ENCODE measurements at places on chromosomes 5 and 9.
A peak's percentile ranks its signal among the peaks of the same experiment; 100 is the strongest.

- DNase-seq = peak; percentile 83
Measured at GRCh38 chr9:94056442-94056974, 27.8 kb upstream of the PTPDC1 start.

DNA sequence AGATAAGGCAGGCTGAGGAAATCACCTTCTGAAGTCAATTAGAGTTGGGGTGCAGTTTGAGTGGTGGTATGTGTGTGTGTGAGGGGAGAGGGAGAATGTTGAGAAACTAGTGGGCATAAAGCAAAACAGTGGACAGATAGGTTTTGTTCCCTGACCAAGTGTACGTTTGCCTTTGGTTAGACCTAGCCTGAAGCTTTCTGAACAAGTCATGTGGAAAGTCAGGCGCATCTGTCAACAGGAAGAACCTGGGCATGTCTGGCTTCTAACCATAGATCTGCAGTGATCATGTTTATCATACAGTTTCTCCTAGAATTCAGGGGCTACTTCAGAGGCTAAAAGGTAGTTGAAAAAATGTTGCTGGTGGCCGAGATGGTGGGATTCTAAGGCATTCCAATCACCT lies 143.2 kb upstream of the PCA3 start:
- no peak for DNase-seq

GRCh38 chr5:65483546-65484346 lies 2.0 kb upstream of the ADAMTS6 start:
- peak; percentile 73 for DNase-seq

DNA sequence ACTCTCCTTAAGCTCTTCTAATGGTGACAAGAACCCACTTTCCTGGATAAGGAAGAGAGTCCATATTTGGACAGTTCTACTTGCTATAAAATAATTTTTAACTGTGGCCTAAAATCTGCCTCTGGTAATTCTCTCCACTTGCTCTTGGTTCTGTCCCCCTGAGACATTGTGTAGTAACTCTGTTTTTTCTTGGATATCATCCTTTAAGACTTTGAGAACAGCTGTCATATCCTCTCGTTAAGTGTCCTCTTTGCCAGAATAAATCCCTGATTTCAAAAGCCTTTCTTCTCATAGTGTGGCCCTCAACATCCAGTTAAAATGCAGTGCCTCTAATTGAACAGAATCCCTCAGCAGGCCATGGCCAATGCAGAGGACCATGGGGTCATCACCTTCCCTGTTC lies 101.5 kb downstream of the ARHGEF28 start:
- DNase-seq = no peak

DNA sequence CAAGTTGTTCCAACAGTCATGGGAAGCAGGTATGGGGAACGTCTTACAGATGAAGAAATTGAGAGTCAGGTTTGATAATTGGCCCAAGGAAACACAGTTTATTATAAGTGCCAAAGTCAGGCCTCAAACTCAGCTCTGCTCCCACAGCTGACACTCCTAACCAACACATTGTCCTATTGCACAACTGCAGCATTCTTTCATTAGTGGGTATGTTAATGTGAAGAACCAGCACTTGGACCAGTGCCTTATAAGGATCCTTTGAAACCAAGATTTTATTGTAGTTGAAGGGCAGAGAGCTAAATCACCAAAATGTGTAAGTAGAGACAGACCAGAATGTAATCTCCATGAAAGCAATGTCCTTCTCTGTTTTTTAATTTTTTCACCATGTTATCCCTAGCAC lies 56.1 kb downstream of the GRIA1 start:
- peak; percentile 77 for DNase-seq

GRCh38 chr5:141869514-141869913 lies 8.7 kb downstream of the PCDH1 start:
- DNase-seq = no peak

DNA sequence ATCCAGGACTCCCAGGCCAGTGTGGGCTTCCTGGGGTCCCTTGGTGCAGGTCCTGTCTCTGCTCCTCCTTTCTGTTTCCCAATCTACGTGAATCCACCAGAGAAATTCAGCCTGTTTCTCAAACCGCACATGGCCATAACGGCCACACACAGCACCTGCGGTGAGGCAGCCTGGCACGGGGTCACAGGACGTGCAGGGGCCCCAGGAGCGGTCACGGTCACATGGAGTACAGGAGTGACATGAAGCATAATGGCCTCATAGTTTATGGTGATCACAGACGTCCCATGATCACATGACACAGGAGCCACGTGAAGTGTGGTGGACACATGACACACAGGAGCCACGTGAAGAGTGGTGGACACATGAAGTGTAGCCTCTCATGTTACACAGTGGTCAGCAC lies 248.5 kb upstream of the IRX4 start:
- no peak for DNase-seq

DNA sequence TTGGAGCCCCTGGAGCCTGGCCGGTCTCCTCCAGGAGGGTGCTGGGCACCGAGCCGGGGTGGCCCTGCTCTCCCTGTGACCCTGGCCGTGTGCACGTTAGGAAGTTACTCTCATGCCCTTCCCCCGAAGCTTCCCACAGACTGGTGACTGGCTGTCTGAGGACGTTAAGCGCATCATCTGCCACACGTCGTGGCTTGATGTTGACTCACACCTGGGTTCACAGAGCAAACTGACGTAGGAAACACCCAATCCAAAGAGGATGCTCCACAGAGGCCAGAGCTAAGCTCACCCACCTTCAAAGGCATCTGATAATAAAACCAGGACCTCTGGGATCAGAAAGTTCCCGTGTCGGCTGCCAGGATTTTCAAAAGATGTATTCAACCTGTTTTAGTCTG lies 152.9 kb upstream of the PHYKPL start:
- peak; percentile 74 for DNase-seq

DNA sequence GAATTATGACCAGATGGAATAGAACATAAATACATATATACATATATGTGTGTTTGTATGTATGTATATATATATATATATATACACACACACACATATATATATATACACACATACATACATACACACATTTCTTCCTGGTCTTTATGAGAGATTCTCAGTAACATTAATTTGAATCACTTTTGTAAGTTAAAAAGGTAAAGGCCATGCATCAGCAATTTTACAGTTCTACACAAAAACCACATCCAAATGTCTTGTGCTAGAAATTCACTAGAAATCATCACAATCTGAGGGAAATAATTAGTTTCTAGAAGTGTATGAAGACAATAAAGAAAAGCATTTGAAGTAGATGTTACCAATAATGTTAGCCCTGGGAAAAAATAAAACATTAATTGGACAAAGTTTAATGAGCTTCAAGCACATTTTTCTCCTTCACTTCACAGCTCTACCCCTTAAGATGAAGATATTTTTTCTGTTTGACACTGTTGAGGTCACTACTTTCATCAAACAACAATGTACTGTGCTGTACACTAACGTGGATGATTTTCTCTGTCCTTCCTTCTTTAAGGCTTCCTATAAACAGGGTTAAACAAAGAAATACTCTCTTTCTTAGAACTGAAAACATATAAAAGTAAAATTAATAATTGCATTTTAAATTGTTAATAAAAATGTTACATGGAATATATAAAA lies 189.2 kb upstream of the NR4A3 start:
- no peak for DNase-seq

GRCh38 chr5:127079994-127080491 lies 6.7 kb upstream of the C5orf63 start:
- DNase-seq = no peak

- DNase-seq = no peak
Measured at GRCh38 chr9:98256756-98257155, 1.3 kb upstream of the TBC1D2 start.

- DNase-seq = peak; percentile 68
Measured at GRCh38 chr9:134793288-134794188, 87.1 kb upstream of the FCN2 start.

DNA sequence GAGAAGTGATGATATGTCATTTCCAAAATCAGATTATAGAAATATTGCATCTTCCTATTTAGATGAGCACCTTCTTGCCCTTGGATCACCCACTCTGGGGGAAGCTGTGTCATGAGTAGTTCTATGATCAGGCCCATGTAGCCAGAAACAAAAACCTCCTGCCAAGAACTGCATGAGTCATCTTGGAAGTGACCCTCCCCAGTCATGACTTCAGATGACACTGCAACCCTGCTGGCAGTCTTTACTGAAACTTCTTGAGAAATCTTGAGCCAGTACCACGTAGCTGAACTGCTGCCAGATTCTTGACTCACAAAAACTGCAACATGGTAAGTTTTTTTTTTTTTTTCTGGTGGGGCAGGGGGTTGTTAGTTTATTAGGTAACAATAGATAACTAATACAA lies 439.6 kb upstream of the PTGER4 start:
- DNase-seq = peak; percentile 38

DNA sequence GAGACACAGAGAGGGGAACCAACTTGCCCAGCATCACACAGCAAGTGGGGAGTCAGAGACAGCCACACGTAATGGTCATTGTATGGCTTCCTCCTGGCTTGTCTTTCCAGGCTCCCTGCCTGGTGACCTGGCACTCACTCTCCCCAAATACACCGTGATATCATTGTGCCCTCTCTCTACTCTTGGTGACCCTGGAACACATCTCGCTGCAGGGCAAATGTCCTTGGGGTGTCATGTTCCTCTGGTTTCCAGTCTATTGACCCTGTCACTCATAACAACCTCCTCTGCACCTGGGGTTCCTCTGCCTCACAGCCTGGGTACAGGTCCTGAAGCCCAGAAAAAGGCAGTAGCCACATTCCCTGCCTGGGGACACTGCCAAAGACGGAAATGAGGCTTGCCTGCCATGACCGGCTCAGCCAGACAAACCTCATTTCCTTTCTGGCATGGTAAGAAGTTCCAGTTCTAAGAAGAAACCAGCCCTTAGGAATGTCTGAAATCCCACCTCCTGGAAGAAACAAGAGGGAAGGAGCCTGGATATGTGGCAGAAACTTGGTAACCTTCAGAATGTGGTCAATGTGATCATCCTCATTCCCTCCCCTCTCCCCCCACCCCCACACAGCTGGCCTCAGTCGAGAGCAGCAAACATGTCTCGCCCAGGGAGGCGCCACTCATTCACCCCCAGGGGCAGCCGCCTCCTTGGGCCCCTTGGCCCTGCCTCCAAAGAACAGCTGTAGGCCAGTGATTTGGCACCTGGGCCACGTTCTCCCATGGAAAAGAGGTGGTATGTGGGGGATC lies 30.6 kb upstream of the SMU1 start:
- DNase-seq = peak; percentile 95

DNA sequence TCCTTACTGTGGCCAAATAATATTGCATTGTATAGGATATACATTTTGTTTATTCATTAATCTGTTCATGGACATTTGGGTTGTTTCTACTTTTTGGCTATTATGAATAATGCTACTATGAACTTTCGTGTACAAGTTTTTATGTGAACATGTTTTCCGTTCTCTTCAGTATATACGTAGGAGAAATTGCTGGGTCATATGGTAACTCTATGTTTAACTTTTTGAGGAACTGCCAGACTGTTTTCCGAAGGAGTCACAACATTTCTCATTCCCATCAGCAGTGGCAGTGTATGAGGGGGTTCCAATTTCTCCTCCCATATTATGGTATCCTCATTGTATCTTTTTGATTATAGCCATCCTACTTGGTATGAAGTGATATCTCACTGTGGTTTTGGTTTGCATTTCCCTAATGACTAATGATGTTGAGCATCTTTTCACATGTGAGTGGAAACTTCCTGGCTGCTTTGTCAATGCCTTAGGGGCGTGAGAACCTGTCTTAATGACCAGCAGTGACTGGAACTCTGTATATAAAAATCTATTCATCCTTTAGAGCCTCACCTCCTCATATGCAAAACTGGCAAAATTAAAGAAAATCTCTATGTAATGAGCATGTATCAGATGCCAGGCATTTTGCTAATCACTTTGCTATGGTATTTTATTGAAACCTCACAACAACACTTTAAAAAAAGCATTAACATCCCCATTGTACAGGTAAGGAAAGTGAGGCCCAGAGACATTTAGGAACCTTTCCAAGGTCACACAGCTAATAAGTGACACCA lies 47.8 kb upstream of the TGFBR1 start:
- DNase-seq = peak; percentile 95

GRCh38 chr5:19837536-19838174 lies 150.3 kb downstream of the CDH18 start:
- peak; percentile 73 for DNase-seq

GRCh38 chr5:61162832-61163567 lies 732 bp upstream of the SMIM15 start:
- peak; percentile 28 for DNase-seq

- DNase-seq = no peak
Measured at GRCh38 chr5:132362086-132362485, 7.4 kb upstream of the SLC22A5 start.

DNA sequence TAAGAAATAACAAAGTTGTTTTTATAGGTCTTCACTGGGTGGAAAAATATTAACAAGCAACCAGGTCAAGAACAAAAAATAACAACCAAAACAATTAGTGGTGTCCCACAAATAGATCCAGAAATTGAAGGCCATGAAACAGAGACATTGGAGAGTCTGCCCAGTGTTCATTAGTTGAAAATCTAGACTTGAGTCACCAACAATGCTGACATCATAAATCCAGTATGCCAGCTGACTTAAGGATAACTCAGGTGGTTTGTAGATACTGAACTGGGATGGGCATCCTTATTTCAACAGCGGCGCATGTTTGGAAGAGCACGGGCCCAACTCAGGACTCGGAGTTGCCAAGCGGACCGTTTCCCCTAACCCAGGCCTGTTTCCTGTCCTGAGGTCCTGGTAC lies 80.7 kb upstream of the TNFAIP8 start:
- peak; percentile 19 for DNase-seq

DNA sequence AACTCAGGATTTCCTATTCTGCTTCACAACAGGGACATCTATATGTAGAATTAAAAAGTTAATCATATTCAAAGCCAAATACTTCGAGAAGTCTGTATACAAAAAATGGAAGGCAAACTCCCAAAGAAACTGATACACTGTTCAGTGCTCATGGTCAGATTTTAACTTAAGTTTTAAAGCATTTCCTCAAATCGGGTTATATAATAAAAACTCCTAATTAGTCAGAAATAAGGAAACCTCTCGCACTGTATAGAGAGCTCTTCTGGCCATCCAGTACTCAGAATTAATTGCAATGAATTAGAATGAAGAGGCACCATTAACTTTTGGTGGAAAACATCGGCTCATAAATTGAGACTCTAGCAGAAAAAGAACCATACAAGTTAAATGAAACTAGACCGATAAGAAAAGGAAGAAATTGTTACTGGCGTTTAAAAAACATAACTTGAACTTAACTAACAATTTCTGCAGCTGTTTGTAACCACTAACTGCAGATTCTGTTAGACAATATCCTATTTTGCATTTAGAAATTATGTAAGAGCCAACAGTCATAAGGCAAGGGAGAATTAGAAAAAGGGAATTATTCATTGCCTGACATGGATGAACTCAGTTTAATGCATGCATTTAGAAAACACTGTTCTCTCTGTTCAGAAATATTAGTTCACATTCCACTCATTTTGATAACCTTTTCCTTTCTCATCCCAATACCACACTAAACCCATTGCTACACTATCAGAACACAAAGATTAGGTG lies 96.6 kb downstream of the FNBP1 start:
- no peak for DNase-seq

DNA sequence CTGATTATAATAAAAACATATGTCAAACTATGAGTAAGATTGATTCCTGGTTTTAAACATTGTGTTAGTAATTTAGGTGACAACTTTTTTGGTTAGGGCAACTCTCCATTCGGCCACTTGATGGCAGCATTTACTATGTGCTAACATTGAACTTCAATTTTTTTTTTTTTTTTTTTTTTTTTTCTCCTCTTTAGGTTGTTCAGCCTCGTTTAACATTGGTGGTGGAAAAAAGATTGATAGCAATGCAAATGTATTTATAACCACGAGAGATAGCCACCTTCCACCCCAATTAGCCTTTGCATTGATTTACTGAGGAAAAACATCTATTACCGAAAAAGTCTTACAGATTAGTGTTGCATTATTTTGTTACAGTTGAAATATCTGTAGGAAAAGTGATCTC lies 159.1 kb downstream of the CSNK1G3 start:
- peak; percentile 46 for DNase-seq

Data from fibroblast of skin of right quadriceps (primary cell).